Right ventricle myocardium superior (tissue), 1 donor: ENCODE measurements at places on chromosomes 16 and 17.

GRCh38 chr17:29740017-29740416 is 117.3 kb upstream of the CORO6 start:
- no peak for DNase-seq

DNA sequence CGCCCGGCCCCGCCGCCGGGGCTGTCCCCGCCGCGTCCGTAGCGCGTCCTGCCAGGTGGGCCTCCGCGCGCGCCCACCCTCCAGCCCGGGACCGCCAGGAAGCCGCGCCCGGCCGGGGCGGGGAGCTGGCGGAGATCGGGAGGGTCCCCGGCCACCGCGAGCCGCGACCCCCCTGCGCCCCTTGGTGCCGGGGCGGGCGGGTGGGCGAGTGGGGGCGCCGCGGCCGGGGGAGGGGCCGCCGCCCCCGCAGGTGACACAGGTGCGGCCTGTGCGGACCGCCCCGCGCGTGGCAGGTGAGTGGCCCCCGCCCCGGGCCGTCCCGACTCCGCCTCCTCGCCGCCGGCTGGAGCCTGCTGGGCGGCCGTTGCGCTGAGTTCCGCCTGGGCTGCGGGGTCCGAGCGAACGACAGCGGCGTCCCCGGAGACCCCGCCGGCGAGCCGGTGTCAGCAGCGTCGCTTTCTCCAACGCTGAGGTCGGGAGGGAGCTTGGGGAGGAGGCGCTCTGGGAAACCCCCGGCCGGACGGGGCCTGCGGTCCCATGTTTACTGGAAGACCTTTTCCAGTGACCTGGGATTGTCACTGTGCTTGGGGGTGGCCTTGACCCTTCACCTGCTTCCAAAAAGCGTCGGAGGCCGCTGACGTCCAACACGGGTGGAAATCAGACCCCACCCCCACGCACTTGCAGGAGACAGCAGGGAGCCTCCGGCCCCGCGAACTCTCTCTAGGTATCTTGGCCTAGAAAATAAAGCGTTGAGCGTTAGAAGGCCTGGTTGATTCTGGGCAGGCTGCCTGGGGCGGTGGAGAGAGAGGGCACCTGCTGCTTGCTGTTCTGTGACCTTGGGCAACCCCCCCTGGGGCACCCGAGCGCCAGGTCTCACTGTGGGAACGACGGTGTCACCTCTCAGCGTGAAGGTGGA is 542 bp downstream of the KLHL36 start:
- DNase-seq, result peak; percentile 75

GRCh38 chr17:67050471-67051154 is 6.3 kb downstream of the CACNG1 start:
- no peak for DNase-seq

- no peak for DNase-seq
These were observed 37.5 kb downstream of the WWP2 start for GRCh38 chr16:69799611-69800031.

DNA sequence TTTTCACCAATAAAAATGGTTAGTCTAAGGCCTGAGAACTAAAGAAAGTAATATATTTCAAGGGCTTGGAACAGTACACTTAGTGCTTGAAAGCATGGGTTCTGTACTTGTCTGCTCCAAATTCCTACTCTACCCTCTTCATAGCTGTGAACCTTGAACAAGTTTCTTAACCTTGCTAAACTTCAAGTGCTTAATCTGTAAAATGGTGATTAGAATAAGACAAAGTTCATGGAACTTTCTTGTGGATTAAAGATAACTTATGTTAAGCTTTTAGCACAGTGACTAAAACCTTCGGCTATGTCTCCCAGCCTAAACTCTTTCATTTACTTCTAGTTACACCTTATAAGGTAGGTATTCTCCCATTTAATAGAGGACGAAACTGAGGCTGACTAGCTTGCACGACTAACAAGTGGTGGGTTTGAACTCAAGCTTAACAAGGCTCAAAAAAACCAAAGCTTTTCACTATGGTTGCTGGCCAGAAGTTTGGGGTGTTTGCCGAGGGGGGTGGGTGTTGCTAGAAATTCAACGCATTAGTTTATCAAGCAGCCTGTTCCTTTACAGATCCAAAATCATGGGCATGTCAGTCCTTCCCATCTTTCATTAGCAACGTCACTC is 28.8 kb downstream of the CDRT4 start:
- DNase-seq, result no peak

GRCh38 chr16:76639685-76640289 is 362.6 kb downstream of the CNTNAP4 start:
- no peak for DNase-seq

DNA sequence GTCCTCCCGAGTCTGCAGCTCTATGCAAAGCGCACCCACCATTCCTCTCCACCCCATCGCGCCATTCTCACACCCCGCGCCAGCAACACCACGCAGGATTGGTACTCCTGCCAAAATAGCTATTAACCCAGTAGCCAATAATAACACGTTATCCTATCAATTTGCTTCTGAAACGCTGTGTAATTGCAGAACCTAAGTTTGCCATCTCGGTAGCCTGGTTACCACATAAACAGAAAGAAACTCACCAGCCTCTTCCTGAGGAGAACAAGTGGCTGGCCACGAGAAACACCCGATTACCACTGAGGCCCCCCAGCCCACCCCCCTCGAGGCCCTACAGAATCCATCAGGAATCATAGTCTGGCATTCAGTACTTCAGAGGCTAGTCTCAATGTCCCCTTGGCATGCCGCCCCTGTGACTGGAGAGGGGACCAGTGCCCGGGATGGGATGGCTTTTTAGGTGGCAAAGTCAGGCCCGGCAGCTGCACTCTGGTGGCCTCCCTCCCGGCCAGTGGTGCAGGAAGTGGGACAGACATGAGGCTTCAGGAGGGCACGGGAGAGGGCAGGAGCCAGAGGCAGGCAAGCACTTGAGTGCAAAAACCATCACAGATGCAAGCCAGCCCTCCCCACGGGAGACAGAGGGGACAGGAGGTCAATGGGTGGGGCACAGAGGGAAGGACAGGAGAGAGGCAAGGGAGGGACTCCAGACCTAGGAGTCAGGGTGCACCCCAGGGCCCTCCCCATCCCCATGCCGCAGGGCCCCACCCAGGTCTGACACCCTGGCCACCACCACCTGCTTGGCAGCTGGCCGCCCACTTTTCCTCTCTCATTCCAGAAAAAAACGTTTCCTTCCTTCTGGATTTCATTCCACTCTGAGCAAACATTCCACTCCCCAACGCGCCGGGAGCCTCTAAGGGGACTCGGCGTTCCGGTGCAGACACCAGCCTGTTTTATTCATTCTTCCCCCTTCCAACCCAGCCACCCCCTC is 192.5 kb downstream of the ZNF423 start:
- DNase-seq, result peak; percentile 53

DNA sequence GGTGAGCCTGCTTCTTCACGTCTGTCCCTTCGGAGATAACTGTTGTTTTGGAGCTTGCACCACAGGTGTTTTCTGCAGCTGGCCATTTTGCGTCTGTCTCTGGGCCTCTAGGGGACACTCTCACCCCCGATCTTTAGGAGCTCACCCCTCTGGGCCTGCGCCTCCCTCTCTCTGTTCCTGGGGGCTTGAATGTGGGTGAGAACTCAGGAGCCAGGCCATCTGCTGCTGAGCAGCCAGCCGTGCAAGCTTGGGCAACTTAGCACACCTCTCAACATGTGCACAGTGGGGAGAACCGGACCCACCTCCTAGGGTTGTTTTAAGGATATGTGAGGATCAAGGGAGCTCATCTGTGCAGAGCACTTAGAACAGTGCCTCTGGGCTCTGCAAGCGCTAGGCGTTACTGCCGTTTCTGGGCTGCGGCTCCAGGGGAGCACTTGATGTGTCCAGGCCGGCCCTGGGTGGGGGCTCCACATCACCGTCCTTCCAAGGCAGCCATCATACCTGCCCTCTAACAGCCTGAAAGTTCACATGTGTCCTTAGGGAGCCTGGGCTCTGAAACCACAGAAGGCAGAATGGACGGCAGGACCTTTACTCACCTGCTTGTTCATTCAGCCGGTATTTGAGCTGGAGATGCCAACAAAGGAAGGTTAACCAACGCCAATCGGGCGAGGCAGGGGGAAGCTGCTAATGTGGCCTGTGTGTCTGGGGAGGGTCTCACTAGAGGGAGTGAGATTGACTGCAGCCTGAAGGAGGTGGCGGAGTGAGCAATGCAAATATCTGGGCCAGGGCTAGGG is 66.3 kb downstream of the MRC2 start:
- DNase-seq, result no peak

GRCh38 chr17:69761011-69761410 is 314.0 kb upstream of the KCNJ16 start:
- no peak for DNase-seq

DNA sequence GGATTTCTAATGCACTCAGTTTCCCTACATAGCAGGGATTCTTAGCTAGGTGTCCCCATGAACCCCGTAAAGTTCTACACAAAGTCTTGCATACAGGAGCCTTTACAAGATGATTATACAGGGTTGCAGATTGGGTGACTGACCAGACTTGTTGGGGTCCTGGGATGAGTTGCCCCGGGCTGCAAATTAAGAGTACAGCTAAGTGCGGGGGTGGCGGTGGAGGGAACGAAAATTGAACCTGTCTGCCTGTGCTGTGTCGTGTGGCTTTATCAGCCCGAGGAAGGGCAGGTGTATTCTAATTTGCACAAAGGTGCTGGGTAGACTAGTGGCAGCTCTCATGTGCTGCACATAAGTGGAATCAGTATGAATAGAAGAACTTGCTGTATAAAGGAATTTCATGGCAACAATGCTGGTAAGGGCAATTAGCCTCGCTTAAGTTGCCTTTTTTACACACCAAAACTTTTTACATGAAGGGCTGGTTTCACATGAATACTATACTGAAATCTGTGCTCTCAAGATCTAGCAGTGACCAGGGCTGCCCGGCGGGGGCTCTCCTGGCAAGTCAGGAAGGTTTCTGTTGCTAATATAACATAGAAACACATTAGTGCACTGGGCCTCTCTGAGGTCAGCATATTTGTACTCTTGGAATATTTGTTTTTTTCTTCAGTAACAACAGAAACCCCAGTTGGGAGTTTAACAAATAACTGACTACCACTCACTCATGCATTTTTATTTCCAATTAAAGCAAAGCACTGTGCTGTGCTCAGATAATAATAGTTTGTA is 50.7 kb downstream of the ADCY7 start:
- DNase-seq, result peak; percentile 29

DNA sequence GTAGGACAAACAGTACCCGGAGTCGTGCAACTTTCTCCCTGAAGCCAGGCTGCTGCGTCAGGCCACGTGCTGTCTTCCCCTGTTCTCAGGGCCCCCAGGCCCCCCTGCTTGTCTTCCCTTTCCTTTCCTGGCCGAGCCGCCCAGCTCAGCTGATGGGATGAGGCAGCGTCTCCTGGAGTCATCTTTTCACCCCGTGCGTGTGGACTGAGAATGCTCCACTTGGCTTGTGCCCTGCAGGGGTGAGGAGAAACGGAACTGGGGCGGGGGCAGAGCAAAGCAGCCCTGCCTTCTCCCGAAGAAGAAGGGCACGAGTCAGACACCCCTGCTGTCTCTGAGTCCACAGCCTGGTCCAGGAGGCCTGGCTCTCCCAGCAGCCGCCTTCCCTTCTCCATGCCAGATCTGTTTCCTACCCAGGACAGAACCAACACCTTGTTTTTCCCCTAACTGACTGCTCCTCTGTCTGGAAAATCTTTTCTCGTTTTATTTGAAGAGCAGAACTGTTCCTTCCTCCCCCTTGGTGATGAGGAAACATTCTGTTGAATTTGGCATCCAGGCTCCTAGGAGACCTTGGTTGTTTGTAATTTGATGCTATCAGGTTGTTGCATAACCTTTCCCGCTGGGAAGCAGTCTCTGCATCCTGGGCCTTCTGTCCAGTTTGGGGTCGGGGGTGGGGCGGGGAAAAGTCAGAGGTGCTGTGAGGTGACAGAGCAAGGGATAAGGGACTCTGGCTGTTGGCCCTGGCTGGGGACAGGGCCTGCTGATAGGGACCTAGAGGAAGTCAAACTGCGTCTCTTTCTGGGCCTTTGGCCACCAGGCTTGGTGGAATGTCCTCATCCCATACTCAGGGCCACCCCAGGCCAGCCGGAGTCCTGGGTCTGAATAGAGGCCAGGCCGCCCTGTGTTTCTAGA is 78.8 kb downstream of the WIPI1 start:
- DNase-seq, result peak; percentile 97

- no peak for DNase-seq
These were observed 12.7 kb downstream of the KLHL36 start for GRCh38 chr16:84660973-84661372.

GRCh38 chr17:2412561-2413021 is 11.7 kb upstream of the MNT start:
- peak; percentile 50 for DNase-seq

DNA sequence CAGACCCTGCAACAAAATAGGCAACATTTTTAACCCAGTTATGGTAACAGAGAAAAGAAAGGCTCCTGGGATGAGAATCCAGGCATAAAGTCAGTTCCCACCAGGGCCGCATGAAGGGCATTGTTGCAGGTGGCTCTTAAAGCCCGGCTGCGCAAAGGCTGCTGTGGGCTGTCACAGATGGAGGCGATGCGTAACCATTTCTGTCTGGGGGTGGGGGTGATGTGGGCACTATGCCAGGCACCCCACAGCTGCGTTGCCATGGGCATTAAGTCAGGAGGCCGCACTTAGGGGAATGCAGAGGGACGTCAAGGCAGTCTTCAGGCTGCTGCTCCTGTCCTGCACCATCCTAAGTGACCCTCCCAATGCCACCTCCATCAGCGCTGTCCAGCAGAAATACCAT is 228.4 kb downstream of the CPPED1 start:
- DNase-seq, result no peak

DNA sequence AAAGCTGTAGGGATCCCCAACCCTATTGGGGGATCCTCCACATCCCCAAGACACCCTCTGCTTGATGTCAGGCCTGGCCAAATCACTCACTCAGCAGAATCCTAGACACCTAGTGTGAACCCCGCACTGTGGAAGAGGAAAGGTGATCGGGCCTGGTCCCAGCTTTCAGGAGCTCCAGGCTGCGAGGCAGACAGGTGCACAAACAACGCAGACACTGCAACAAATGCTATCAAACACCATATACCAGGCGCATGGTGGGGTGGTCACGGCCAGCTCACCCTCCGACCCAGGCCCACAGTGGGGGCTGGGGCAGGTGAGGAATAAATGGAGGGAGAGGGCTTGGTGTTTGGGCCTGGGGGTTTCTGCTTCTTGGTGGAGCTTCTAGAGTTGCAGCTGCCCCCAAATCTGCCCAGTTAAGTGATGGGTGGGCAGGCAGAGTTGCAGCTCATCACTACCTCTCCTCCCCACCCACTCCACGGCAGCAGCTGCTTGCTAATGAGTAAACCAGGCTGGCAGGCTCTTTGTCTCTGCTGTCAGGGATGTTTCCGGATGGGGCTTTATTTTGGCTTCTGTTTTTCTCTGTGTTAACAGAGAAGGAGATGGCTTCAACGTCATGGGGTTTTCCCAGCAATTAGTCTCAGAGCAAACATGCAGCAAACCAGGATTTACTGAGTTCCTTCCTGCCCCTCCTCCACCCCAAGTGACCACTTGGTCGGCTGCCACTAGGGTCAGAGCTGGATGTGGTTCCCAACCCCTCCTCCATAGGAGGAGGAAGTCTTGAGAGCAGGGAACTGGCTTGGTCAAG is 46.6 kb downstream of the PECAM1 start:
- DNase-seq, result peak; percentile 84
